HS-27A (cell line): ENCODE measurements at places on chromosomes 2 and 18.

DNA sequence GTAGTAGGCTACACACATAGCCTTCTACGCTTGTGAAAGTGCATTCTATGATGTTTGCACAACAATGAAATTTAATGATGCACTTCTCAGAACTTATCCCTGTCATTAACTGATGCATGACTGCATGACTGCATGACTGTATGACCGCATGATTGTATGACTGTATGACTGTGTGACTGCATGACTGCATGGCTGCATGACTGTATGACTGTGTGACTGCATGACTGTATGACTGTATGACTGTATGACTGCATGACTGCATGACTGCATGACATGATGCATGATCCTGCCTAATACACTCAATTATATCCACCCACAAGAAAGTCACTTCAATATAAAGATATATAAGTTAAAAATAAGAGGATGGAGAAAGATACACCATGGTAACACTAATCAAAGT, 365.4 kb upstream of the FSIP2 start:
- no peak for DNase-seq

- no peak for DNase-seq
These were observed 464.8 kb upstream of the DDX18 start for GRCh38 chr2:117349687-117350086.

- DNase-seq: no peak
These were observed 25.9 kb downstream of the VIL1 start for GRCh38 chr2:218444692-218445357.

- no peak for DNase-seq
These were observed 50.3 kb downstream of the GBX2 start for GRCh38 chr2:236117861-236118269.

DNA sequence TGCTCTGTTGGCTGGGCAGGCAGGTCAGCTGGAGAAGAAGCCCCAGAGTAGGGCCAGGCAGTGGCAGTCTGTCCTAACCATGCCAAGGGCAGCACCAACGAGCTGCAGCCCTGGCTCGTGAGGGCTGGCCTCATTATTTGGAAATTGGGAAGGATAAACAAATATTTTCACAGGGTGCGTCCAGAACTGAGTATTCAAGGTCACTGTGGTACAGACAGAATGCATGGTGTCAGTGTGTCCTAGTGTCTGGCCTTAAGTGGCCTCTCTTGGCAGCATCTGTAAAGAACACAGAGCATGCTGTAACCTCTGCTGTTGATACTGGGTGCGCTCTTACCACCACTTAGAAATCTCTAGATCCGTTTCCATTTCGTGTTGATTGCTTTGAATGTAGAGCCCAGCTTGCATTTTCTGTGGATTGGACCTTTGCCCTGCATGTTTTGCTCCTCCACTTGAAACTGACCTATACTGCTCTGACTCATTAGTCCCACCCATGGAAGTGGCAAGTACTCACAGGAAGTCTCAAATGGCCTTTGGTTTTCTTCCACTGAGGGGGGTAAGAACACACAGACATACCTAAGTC, 88.2 kb downstream of the GREB1L start:
- DNase-seq: peak; percentile 56

DNA sequence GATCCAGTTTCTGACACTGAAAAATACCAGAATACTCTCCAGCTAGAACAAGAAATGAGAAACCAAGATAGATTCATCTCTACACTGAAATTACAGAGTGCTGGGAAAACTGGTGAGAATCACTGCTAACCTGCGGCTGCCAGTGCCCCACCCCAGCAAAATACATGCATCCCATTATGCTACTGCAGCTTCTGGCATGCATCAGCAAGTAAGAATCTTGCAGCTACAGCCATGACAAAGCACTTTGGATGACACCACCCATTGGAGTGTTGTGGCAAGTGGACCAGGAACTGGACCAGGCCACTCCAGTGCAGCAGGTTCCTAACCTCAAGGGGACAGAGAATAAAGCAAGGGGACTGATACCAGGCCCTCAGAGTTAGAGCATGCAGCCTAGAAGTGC, 378.8 kb upstream of the ETAA1 start:
- no peak for DNase-seq

GRCh38 chr18:69397096-69397495, 3.6 kb upstream of the DOK6 start:
- DNase-seq: no peak

GRCh38 chr2:8980096-8980495, 23.4 kb downstream of the MBOAT2 start:
- no peak for DNase-seq

DNA sequence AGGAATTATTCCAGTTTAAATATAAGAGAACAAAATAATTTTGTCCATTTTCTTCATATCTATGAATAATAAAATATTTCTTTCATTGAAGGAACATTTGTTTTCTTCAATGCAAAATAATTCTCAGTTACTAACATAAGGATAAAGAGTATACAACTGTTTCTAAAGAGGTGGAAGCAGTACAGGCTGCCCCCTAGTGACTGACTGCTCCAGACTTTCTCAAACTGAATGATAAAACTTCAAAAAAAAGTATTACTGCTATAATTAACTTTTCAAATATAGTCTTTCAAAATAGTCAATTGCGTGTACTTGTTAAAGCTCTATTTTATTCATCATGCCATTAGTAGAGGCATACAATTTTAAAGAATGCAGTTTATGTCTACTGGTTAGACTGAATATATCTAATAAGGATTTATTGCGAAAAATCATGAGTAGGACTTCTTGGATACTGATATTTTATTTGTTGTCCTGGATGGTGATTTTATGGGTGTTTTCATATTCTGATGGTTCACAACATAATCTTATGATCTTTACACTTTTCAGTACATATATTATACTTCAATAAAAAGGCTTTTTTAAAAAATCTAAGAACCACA, 100.1 kb downstream of the WDPCP start:
- DNase-seq: no peak

DNA sequence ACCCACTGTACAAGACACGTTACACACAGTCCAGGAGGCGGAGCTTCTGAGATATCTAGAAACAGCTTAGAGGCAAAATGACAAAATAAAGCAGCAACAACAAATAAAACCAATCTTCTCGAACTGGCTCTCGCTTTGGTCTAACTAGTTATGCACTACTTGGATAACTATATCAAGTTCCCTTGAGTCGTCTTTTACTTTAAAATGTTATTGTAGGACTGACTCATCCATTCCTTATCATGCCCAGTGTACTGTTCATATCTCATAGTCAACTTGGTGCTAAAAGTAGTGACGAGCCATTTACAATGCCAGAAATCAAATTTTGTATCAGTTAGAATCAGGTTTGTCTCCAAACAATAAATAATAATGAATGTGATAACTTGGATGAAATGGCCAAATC, 102.5 kb upstream of the SLC35G4 start:
- no peak for DNase-seq

DNA sequence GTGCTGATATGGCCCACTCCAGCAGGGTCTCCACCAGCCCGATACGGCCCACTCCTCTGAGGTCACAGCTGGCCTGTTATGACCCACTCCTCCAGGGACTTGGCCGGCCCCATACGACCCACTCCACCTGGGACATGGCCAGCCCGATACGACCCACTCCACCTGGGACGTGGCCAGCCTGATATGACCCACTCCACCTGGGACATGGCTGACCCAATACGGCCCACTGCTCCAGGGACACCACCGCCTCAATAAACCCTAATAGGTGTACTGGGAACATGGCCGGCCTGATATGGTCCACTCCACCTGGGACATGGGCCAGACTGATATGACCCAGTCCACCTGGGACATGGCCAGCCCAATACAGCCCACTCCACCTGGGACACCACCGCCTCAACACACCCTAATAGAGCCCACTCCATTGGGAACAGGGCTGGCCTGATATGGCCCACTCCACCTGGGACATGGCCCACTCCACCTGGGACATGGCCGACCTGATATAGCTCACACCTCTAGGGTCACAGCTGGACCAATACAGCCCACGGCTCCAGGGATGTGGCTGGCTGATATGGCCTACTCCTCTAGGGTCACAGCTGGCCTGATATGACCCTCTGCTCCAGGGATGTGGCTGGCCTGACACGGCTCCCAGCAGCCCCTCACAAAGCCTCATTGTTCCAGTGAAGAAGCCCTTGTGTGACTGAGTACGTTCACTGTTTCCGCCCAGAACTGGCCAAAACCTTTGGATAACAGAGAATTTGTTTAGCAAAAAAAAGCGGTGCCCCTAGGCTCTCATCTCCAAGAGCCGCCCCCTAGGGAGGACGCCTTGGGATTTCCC, 245.6 kb downstream of the HDAC4 start:
- DNase-seq: no peak

GRCh38 chr2:193482557-193482956, 1287.8 kb upstream of the TMEFF2 start:
- DNase-seq: no peak

GRCh38 chr2:27182346-27182745, 29.5 kb upstream of the ATRAID start:
- no peak for DNase-seq

- no peak for DNase-seq
These were observed 43.5 kb downstream of the BMP10 start for GRCh38 chr2:68827666-68828065.
